ENCODE measurements at places on chromosomes 13 and 19. TPM values are rescaled to one million over a fixed set of nuclear protein-coding genes. Genes with fewer than 3 reads are reported as not detected.

- DNase-seq = no peak
These were observed 1486.8 kb downstream of the EFNB2 start for GRCh38 chr13:105048677-105049076.

GRCh38 chr13:36370108-36370429 lies 23.9 kb upstream of the SPART start:
- no peak for DNase-seq

DNA sequence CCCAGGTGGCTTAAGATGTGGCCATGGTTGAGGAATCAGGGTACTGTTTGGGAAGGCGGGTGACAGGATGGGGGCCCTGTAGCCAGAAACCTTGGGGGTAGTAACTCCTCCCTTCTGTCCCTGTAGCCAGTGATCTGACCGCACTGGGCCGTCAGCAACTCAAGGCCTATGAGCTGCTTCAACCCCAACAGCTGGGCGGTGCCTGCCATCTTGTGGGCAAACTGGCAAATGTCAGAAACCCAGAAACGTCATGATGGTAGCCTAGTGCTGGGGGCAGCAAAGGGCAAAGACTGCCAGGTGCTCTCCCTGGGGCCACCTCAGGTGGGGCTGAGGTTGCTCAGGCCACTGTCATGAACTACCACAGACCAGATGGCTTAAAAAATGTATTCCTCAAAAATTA lies 3.5 kb downstream of the COPE start:
- DNase-seq = no peak

DNA sequence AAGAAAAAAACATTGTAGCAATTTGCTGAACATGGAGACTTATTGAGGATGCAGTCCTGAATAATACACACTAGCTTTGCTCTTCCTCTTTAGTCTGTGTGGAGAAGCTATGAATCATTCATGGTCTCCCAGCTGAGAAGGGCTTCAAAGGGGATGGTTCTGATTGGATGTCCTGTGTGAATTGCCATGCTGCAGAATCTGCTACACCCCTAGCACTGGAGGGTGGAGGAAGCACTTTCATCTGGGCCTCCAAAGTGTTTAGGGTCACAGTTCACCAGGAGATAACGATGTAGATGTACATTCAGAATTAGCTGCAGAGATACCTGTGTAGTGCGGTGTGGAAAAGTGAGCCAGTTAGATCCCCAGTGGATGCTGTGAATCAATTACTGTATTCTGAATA lies 321.1 kb upstream of the EDNRB start:
- DNase-seq = no peak

- DNase-seq = no peak
These were observed 19.8 kb upstream of the ZNF780A start for GRCh38 chr19:40110570-40110969.

DNA sequence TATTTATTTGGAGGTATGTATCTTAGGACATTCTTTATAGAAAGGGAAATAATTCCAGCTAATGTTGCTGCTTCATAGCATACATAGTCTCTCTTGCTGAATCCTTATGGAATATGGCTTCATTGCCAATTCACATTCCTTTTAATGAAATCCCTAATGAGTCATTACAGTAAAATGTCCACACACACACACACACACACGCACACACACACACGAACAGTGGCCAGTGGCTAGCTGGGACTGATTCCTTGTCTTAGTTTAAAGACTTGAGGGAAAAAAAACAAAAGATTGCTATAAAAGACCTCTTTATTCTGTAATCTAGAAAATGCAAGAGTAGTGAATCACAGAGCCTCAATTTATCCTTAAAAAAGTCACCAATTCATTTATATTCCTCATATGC lies 301.6 kb downstream of the SLITRK6 start:
- no peak for DNase-seq

- no peak for DNase-seq
These were observed 181.3 kb downstream of the LIG4 start for GRCh38 chr13:108033800-108034707.

- DNase-seq = peak; percentile 80
These were observed 1.5 kb downstream of the GNA11 start for GRCh38 chr19:3095441-3096191.

DNA sequence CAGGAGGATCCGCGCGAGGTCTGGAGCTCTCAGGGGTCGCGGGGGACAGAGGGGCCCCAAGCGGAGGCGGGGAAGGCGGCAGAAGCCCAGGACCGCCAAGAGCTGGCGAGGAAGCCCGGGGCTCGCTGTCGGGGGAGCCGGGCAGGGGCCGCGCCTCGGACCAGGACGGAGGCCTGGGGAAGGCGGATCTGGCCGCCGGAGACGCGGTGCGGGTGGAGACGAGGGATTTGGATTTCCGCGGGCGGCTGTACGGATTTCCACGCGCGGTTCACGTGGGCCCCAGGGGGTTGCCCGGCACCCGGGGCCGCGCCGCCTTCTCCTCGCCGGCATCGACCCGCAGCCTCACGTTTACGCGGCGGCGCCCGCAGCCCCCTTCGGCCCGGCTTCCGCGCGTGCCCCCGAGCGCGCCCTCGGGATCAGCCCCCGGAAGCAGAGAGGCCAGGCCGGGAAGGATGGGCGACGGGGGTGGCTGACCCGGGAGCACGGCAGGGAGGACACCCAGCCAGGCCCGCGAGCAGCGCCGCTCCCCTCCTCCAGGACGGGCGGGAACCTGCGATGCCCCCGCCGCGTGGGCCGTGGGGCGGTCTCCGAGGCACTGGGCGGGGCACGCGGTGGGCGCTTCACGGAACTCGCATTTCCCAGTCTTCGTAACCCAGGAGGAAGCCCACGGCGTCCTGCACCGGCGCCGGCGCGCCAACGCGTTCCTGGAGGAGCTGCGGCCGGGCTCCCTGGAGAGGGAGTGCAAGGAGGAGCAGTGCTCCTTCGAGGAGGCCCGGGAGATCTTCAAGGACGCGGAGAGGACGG lies 4.7 kb downstream of the F7 start:
- no peak for DNase-seq

DNA sequence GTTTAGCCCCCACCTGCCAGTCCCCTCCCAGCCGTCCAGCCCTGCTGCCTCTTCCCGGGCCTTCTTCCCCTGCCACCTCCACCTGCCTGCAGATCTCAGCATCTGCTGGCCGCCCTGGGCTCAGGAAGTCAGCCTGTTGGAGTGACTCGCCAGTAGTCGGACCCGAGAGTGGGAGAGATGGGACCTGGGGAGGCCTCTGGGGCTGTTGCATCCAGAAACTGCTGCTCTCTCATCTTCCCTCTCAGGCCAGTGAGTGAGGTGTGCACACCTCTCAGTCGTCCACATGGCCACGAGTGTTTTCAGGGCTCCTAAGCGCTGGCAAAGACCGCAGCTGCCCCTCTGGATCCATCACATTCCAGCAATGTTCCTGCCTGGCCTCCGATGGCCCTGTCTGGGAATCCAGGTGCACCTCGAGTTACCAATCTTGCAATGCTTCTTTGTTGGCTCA lies 151.8 kb upstream of the SOX1 start:
- no peak for DNase-seq

- no peak for DNase-seq
These were observed 257.6 kb downstream of the DLEU7 start for GRCh38 chr13:50585674-50586413.

- DNase-seq = no peak
These were observed 2.0 kb downstream of the GJB2 start for GRCh38 chr13:20190481-20191310.

- no peak for DNase-seq
These were observed 130.5 kb upstream of the RNF113B start for GRCh38 chr13:98307463-98308085.

DNA sequence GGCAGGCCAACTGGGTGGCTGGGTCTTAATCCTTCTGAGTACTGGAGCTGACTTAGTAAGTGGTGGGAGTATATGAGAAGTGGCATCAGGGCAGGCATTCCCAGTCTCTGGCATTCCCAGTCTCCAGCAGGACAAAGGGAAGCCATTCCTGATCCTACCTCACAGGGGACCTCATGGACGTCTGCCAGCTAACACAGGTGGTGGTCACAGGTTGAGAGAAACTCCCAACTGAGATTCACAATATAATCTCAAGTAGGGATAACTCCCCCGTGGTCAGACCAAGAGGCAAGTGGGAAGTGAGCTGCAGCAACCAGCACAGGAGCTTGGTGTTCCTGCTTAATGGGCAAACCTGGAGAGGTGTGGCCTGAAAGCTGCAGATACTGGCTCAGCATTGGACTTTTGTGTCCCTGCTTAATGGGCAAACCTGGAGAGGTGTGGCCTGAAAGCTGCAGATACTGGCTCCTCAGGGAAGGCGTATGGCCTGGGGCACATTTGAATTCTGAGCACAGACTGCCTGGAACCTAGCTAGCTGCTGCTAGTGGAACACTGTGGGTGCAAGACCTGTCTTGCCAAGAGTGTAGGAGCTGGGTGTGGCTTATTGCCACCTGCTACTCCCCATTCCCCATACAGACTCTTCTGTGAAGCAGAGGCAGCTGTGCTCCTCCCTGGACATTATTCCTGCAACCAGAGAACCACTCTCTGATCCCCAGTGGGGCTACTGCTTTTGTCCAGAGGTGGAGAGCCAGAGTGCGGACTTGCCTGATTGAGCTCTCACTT lies 25.9 kb upstream of the OR10H2 start:
- no peak for DNase-seq

DNA sequence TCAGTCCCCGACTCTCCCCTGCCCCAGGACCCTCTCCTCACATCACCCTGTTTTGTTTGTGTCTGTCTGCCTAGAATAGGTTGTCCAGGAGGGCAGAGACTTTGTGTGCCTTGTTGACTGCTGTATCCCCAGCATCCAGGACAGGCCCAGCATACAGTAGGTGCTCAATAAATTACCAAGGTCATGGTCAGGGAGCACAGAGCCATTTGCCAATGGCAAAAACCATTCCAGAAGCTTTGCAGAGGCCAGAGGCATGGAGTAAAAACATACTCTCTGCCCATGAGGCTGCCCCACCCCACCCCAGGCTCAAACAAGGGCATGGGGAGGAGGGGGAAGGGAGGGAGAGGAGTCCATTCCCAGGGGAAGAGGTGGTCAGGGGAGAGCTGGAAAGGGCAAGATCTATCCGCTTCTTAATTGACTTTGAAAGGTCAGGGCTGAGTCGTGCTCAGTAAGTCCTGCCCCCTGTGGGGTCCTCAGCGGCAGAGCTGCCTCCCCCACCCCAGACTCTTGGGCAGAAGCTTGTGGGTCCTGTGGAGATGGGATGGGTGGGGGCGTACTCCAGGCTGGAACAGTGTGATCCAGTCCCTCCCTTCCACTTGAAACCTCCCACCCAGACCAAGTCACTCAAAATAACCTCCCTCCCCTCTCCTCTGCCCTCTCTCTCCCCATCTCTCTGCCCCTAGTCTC lies 4.4 kb downstream of the GPR4 start:
- DNase-seq = no peak

DNA sequence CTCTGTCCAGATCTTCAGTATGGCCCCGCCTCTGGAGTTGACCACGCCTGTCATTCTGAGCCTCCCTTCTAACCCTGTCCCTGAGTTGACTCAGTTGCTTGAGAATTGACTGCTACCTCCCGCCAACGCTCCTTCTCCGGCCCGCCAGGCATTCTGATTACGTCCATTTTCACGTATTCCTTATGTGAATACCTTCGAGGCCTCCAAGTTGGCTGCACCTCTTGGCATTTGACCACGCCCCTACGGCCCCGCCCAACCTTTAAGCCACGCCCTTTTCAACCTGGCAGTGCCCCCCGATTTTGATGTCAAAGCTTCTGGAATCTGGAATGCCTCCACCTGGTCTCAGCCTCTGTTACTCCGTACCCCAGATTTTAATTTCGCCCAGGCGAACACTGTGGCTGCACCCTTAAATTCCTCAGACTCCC lies 1.7 kb upstream of the EML2 start:
- peak; percentile 55 for DNase-seq

DNA sequence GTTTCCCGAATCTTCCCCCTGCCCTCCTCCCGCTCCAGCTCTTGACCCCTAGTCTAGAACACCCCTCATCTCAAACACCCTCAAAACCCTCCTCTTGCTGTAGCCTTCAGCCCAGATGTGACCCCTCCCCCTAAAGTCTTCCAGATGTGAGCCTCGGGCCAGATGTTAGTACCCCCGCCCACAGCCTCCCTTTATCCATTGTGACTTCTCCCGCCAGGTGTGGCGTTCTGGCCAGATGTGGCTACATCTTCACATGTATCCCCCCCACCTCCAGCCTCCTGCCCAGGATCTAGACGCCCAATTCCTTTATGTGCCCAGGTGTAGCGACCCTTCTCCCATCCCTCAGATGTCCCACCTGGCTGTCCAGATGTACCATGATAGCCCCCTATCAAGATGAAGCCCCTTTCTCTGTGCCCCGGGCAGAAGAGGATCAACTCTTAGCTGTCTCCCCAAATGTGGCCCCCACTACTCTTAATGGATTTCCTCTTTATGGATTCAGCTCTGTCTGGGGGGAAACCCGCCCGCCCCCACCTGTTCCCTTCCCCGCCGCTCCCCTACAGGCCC lies 517 bp upstream of the LTBP4 start:
- DNase-seq = no peak

GRCh38 chr13:106772006-106772601 lies 204.2 kb upstream of the ARGLU1 start:
- no peak for DNase-seq

GRCh38 chr13:36706755-36707154 lies 32.9 kb downstream of the SERTM1 start:
- no peak for DNase-seq

DNA sequence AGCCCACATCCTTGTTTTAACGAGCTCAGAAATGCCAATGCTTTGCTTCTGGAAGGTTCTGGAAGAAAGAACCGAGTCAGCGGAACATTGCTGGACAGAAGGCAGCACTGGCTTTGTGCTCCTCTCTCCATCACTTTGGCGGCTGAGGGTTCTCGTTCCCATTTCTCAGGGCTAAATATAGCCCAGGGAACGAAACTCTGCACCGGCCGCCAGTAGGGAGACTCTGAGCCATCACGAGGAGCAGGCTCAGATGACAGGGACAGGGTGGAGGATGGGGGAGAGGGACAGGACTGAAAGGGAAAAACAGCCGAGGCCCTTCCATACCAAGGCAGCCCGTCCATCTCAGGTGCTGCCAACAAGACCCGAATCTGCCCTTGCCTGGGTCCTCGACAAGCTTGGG lies 166.4 kb downstream of the CACNA1A start:
- no peak for DNase-seq

DNA sequence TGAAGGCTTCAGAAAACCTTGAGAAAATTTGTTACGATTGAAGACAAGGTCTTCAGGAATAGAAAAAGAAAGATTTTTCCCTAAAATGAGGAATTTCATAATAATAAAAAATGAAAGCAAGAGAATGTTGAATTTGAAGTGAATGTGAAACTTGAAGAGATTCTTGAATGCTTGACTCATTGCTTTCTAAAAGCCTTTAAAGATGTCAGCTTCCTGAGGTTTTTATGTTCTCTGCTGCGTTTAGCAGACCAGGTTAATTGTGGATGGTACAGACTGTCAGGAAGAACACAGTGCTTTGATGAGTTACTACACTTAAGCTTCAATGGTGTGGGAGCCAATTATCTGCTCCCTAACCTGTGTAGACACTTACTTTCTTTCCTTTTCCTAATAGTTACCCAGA lies 96.3 kb upstream of the FNDC3A start:
- DNase-seq = no peak

The FUT2 gene
- total RNA-seq = not detected

The ZNF486 gene
- total RNA-seq = 3.3 TPM

The NAXD gene
- total RNA-seq = 22.5 TPM

The MAP4K1 gene
- 221 TPM for total RNA-seq

The POLR2E gene
- 75.3 TPM for total RNA-seq

The NUFIP1 gene
- total RNA-seq = 5.7 TPM

The LILRA2 gene
- 0.87 TPM for total RNA-seq

The NAA16 gene
- 49.4 TPM for total RNA-seq

The SBNO2 gene
- total RNA-seq = 104 TPM

The KRTDAP gene
- not detected for total RNA-seq

The PSG5 gene
- total RNA-seq = 0.37 TPM

The ZNF808 gene
- total RNA-seq = 26.1 TPM

The USHBP1 gene
- total RNA-seq = 0.22 TPM

The ZNF616 gene
- 16.8 TPM for total RNA-seq

The OR7G1 gene
- not detected for total RNA-seq

The GJB2 gene
- total RNA-seq = 0.22 TPM
